ENCODE measurements at places on chromosomes 7 and 10.
A peak's percentile ranks its signal among the peaks of the same experiment; 100 is the strongest.

- no peak for DNase-seq
Observed at GRCh38 chr7:154968336-154969001, 34.5 kb downstream of the PAXIP1 start.

- DNase-seq: peak; percentile 37
Observed at GRCh38 chr7:150897502-150898474, 45.5 kb downstream of the AOC1 start.

DNA sequence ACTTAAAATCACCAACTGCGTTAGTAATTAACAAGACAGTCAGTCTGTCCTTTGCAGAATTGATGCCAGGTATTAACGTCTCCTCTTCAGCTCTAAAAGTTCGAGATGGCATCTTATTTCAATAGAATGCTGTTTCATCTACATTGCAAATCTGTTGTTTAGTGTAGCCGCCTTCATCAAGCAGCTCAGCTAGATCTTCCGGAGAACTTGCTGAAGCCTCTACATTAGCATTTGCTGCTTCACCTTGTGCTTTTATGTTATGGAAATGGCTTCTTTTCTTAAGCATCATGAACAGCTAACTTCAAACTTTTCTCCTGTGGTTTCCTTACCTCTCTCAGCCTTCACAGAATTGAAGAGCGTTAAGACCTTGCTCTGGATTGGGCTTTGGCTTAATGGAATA, 95.5 kb upstream of the FAM20C start:
- no peak for DNase-seq

DNA sequence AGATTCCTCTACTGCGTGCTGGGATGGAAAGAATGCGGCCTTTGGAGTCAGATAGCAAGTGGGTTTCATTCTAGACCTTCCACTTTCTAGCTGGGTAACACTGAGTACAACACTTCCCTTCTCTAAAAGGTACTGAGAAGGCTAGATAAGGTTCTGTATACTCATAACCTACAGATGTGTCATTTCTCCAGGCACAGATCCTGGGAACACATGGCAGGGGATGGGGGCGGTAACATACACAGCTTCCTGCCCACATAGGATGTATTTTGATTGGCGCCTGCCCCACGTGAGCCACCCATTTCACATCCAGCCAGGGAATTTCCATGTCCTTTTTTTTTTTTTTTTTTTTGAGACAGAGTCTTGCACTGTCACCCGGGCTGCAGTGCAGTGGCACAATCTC, 31.8 kb downstream of the KLRG2 start:
- no peak for DNase-seq

DNA sequence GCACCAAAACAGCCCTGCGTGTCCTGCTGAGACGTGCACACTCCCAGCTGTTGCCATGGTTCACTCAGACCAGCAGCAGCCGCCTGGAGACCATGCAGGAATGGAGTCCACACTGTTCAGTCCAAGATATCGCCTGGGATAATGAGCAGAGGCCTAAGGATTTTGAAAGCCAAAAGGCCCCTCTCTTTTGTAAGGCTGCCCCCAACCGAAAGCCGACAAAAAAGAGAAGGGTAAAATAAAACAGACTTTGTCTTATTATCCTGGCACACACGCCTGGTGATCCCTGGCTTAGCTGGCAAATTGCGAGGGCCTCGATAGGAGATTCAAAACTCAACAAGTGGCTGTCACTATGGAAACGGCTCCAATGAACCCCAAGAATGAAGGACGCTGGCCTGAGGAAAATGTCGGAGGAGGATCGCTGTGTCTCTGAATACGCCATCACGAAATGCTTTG, 263.6 kb downstream of the SKIDA1 start:
- DNase-seq: no peak

GRCh38 chr7:16934722-16935340, 53.0 kb upstream of the AGR3 start:
- DNase-seq: no peak

DNA sequence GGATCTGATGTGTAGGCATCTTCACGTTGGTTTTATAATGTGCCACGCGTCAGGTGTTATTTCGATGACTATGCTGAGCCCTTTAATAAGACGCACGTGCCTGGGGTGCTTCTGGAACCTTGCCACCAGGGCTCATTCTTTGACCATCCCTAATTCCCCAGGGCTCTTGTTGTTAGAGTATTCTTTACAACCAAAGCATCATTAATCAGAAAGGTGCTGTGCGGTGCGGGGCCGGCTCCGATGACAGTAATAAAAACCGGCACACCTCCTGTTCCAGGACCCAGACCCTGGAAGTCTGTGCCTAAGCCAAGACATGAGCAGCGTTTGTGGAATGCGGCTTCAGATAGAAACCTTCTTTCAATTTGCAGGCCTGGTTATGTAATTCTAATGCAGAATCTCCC, 58.4 kb downstream of the MGMT start:
- DNase-seq: no peak

DNA sequence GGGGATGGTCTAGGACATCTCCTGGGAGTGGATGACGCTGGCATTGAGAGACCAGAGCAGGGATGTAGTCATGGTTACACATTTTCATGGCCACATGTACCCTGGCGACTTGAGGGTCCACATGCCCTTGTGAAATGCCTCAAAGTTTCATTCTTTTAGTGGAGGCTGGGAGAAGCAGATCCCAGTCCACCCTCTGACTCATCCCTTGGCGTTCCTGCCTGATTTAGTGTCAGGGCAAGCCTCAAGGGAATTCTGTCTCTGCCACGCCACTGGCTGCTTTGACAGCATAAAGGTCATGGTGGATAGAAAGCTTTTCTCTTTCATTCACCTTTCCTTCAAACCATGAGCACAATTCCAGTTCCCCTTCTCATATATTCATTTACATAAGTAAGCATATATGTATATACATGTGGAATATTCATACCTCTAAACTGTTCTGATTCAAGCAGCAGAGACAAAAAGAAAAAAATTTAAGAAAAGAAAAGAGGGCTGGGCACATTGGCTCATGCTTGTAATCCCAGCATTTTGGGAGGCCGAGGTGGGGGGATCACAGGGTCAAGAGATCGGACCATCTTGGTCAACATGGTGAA, 21.8 kb upstream of the KIF5B start:
- no peak for DNase-seq

DNA sequence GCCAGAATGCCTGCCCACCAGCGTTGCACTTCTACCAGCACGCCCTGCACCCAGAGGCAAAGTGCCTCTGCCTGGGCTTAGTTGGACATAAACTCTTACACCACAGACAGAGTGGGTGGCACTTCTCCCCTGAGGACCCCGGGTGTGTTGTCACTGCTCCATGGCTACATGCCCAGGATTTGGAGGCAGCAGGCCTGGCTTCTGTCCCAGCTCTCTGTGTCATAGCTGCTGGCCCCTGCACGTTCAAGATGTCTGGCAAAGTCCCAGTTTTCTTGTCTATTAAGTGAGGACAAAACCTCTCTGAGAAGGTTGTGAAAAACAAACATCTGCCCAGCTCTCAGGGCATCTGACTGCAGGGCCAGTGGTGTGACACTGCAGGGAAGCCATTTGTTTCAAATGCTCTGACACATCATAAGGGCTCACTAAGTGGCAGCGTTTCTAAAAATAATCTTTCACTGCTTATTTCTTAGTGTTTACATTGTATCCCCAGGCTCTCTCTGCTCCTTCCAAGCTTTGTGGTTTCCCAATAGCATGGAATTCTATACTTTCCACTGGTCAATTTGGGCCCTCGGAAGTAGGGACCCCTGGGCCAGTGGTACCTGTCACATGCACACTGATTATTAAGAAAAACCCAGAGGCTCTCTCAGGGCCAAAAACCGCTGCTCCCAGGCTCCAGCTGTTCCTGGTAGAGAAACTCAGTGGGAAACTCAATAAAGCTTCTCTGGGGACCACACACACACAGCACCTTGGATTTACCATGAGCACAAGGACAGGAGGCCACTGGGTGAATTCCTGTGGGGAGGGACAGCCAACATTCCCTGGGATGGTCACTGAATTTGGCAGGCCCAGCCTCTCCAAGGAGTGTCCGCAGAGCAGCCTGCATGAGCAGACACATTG, 86.2 kb upstream of the ANLN start:
- DNase-seq: peak; percentile 54

GRCh38 chr10:108735380-108735779, 1187.9 kb downstream of the XPNPEP1 start:
- DNase-seq: no peak

- DNase-seq: no peak
Observed at GRCh38 chr7:80629023-80629422, 9.4 kb upstream of the CD36 start.

- DNase-seq: no peak
Observed at GRCh38 chr7:27080844-27081436, 14.9 kb downstream of the HOXA1 start.

DNA sequence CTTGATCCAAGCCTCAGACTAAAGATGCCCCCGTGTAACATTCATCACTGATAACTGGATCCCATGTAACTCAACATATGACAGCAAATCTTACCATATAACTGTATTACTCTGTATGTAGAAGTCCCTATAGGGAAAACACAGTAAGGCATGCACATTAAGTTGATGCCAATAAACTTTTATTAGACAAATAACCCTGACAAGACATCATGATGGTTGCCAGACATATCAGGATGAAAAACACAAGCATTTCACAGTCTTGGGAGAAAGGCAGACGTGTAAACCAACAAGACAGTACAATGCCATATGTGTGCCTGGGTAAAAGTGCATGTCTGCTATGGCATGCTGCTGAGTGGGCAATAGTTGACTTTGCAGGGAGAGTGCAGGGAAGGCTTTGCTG, 142.2 kb downstream of the HERPUD2 start:
- DNase-seq: no peak

- DNase-seq: no peak
Observed at GRCh38 chr10:113026679-113027078, 76.6 kb downstream of the TCF7L2 start.

GRCh38 chr10:127880557-127880956, 12.2 kb downstream of the CLRN3 start:
- DNase-seq: no peak

DNA sequence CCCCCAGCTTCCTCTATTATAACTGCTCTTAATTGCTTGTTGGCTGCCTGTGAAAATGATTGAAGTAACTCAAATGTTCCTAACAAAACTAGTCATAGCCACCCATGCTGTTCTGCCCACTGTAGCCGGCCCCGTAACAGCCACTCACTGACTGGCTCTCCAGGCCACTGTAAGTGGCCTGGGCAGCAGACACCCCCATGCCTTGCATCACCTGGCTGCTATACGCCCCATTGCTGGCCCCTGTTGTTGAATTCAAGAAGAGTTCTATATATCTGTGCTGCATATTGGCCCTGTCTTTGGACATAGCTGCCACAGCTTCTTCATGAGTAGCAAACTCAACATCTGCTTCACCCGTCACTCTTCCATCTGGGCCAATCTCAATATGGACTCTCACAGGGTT, 15.1 kb downstream of the FXYD4 start:
- no peak for DNase-seq

DNA sequence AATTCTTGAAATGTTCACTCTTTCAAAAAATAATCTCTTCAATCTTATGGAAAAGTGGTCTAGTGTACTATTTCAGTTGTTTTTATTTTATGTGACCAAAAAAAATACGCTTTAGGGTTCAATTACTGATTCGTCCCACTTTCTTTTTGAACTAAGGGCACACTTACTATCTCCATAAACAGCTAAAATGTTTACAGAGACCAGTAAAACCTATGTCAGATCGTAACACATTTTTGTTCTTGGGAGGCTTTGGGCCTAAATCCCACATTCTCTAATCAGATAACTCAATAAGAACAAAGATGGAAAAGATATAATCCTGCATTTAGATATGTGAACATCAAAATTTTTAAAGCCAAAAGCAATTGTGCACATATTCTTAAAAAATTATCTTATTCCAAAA, 29.8 kb upstream of the EPC1 start:
- no peak for DNase-seq

DNA sequence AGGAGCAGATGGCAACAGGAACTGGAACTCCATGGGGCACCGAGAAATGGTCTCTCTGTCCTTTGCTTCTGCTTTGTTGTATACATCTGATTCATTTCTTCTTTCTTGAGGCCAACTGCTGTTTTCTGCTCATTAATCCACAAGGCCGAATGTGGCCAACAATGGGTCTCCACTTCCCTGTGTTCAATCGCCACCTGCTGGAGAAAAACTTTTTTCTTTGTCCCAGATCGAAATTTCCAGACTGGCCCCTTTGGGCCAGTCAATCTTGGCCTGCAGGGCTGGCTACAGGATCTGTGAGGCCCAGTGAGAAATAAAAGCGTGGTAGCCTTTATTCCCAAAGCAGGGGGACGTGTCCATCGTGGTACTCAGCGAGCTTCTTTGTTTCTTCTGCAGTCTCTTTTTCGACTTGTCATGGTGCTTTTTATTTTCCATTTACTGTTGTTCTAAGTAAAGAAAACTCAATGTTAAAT, 58.8 kb downstream of the PARP12 start:
- DNase-seq: peak; percentile 19

DNA sequence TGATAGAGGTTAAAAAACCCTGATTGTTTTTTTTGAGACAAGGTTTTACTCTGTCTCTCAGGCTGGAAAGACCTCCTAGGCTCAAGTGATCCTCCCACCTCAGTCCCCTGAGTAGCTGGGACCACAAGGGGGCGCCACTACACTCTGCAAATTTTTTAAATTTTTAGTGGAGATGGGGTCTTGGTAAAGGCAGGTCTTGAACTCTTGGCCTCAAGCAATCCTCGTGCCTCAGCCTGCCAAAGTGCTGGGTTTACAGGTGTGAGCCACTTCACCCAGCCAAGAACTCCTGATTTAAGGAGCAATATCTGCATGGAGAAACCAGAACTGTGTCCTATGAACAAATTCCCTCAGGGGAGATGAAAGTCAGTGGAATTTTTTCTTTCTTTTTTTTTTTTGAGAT, 7.3 kb upstream of the KLHDC10 start:
- DNase-seq: peak; percentile 54

GRCh38 chr7:19670806-19671205, 38.0 kb downstream of the POLR1F start:
- DNase-seq: no peak

DNA sequence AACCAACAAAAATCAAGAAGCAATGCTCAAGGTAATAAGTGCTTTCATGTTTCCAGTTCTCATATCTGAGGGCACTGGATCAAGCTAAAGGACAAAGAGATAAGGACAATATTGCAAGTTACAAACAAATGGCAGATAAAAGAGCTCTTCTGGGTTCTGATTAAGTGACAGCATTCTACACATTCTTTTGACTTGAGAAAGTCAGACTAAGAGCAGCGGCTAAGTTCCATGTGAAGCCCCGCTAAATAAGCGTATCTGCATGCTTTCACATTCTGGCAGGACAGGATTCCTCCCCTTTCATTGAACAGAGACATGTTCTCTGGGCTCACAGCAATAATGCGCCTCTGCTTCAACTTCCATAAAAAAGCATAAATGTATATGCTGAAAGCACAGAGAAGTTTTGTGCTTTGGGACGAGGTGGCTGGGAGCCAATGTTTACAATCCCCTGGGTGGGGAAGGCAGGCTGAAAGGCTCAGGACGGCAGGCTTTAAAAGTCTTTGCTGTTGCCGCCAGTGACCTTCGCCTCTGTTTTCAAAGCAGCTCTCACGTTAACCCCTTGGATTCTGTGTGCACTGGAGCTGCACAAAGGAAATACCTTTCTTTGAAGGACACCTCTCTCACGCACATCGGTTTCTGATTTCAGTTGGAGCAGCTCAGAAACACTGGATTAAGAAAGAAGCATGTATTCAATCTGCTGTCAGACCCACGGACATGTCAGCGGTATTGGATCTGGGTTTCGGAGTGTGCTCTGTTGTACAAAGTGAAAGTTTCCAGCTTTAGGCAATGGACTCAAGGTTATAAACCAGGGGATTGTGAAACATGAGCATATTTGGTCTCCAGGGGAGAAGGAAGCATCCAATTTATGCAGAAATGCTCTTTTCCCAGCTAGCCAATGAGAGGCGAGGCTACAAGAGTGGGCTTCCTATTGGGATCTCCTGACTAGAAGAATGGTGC, 105.4 kb upstream of the FAM133B start:
- peak; percentile 91 for DNase-seq

Data from transverse colon (tissue), 4 donors.